Stimulated activated CD8-positive, alpha-beta memory T cell treated with anti-CD3 and anti-CD28 coated beads, Interleukin-4, amount 100 ng/mL, for 24 hours (primary cell): ENCODE measurements at places on chromosomes 16 and 17.
A peak's percentile ranks its signal among the peaks of the same experiment; 100 is the strongest.

GRCh38 chr16:86988920-86989696 lies 328.1 kb downstream of the C16orf95 start:
- no peak for DNase-seq

- no peak for DNase-seq
Measured at GRCh38 chr16:75244225-75244809, 7.1 kb downstream of the BCAR1 start.

GRCh38 chr16:49578435-49579024 lies 204.9 kb downstream of the C16orf78 start:
- no peak for DNase-seq

DNA sequence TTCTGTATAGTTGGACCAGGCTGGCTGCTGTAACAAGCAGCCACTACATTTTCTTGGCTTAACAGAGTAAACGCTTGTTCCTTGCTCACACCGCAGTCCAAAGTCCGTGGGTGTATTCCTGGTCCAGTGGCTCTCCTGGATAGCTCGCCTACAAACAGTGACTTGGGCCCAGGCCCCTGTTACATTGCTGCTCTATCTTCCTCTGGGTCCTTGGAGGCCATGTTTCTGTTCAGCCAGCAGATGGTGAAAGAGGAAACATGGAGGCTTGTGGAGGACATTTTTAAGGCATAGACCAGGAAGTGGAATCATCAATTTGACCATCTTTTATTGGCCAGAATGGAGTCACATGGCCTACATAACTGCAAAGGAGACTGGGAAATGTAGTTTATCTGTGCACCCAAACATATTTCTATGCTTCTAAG lies 55.1 kb downstream of the ATP2C2 start:
- DNase-seq = no peak

DNA sequence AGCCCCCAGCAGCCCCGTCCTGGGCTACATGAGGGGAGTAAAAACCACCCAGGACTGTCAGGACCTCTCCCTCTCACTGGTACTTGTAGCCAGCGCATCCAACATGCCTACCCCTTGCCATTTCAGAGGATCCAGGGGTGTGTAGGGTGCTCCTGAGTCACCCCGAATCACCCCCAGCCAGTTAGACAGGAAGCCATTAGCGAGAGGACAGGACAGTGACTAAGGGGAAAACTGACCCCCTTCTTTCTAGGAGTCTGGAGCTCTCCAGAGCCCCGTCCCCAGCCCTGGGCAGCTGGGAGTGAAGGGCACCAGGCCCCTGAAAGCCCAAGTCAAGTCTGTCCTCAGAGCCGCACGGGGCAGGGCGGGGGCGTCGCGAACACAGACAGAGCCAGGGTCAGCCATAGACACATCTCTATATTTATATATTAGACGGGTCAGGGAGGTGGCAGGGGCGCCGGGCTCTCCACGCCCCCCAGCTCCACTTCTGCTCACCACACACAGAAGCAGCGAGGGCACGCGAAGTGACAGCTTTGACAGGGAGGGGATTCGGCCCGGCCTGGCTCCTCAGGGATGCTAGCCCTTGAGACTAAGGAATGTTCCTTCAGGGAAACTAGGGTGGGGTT lies 485 bp upstream of the GDPD3 start:
- no peak for DNase-seq

- DNase-seq = no peak
Measured at GRCh38 chr17:29019475-29020181, 13.8 kb upstream of the SEZ6 start.

DNA sequence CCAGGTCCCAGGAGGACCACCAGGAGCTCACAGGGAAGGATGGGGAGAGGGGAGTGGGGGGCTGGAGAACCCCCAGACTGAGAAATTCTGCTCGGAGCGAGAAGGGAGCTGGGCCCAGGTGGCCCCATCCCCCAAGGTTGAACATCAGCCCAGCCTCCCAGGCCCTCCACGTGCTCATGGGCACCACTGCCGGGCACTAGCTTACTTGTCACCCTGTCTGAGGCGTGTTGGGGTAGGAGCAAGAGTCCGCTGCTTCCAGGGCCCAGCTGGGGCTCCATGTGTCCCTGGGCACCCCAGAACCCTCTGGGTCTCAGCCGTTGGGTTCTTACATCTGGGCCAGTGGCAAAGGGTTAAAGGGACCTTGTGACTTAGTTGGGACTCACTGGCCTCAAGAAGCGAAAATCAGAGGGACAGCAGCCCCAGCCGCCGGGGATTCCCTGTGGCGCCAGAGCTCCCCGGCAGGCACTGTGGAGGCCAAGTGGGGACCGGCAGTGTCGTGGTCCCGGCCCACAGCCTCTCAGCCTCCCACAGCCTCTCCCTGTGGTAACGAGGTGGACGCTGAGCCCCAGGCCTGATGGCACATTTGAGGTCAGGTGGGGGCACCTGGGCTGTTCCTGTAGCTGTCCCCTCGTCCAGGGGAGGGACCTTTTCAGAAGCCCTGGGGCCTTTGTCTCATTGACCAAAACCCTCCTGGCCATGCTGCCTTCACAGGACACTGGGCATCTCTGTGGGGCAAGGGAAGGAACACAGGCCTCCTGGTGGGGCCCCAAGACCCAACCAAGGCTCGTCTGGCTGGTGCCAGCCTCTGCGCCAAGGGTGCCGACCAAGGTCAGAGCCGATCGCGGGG lies 33.7 kb upstream of the CDH15 start:
- no peak for DNase-seq

- DNase-seq = no peak
Measured at GRCh38 chr17:55479903-55480302, 31.3 kb downstream of the SMIM36 start.

GRCh38 chr17:17186051-17186450 lies 20.1 kb downstream of the PLD6 start:
- peak; percentile 53 for DNase-seq

DNA sequence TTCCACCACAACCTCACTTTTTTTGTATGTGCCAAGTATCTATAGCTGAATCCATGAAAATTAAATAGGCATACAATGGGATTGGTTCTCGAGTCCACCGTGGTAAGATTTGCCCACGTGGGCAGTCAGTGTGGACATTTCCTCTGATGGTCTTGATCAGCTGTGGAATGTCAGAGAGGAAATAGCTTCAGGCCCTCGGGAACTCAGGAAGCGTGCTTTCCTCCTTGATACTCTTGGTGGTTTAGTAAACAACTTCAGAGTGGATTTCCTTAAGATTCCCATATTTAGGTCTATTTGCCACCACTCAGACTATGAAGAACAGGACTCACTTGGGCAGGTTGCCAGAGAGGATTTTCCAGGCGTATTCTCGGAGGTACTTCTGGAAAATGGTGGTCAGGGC lies 152.5 kb downstream of the VPS53 start:
- no peak for DNase-seq

- no peak for DNase-seq
Measured at GRCh38 chr16:13795131-13795530, 124.8 kb upstream of the ERCC4 start.

DNA sequence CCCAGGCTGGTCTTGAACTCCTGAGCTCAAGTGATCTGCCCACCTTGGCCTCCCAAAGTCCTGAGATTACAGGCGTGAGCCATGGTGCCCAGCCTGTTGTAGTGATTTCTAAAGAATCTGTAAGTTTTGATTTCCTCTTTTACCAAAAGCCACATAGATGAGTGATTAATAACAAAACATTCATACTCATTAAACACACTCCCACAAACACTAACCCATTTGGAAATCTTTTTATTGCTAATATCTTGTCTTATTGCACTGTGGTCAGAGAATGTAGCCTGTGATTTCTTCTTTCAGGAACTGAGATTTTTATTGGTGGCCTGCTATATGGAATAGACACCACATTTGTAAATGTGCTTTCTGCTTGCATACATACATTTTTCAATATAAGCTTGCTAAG lies 31.6 kb downstream of the MYH10 start:
- DNase-seq = no peak

DNA sequence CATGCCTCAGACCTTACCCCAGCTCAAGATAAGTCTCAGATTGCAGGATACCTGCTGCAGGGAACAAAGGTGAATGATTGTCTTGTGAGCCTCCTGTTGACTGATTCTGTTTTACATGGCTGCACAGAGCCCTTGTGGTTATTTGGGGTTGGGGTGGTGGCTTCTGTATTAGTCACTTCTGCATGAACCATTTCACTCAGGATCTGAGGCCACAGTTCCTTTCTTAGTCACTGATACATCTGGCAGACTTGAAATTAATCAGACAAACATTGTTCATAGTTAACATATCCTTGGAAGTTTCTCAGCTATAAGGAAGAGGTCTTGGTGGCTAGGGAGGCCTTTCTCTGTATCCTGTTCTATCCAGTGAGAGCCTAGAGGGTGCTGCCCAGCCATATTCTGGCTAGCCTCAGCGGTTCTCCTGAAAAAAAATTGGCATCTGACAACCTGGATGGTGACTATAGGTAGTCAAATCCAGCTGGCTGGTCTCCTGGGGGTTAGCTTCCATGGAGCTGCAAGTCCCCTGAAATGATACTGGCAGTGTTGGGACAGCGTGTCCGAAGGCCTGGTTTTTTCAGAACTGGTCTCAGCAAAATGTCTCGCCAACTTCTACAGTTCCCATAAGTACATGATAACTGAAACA lies 8.4 kb upstream of the PLK1 start:
- no peak for DNase-seq

DNA sequence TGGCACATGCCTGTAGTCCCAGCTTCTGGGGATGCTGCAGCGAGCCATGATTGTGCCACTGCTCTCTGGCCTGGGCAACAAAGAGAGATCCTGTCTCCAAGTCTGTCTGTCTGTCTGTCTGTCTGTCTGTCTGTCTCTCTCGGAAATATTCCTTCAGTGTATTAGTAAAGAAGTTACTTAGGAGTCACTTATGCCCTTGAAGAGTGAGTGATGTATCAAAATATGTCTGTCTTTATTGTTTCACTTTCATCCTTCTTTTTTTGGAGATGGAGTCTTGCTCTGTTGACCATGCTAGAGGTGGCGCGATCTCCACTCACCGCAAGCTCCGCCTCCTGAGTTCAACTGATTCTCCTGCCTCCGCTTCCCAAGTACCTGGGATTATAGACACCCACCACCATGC lies 410.5 kb downstream of the WWOX start:
- DNase-seq = no peak

DNA sequence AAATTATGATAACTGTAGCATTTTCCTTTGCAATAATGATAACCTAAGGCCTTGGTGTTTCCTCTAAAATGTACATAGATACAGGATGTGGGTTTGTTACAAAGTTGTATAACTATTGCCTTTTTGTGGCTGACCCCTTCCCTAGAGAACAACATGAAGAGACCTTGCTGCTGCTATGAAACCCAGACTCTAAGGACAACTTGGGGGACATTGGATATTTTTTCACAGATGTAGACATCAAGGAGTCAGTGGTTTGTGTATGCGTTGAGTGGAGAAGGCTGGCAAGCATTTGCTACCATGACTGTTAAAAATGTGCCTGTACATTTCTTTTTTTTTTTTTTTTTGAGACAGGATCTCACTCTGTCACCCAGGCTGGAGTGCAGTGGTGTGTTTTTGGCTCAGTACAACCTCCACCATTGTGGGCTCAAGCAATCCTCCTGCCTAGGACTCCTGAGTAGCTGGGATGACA lies 12.3 kb downstream of the HMOX2 start:
- no peak for DNase-seq

DNA sequence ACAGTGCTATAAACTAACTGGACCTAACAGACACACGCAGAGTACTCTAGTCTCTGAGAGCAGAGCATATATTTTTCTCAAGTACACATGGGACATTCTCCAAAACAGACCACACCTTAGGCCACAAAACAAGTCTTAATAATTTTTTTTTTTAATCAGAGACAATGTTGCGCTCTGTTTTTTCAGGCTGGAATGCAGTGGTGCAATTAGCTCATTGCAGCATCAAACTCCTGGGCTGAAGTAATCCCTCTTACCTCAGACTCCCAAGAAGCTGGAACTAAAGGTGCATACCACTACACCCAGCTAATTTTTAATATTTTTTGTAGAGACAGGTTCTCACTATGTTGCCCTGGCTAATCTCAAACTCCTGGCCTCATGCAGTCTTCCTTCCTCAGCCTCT lies 37.7 kb downstream of the ULK2 start:
- no peak for DNase-seq

DNA sequence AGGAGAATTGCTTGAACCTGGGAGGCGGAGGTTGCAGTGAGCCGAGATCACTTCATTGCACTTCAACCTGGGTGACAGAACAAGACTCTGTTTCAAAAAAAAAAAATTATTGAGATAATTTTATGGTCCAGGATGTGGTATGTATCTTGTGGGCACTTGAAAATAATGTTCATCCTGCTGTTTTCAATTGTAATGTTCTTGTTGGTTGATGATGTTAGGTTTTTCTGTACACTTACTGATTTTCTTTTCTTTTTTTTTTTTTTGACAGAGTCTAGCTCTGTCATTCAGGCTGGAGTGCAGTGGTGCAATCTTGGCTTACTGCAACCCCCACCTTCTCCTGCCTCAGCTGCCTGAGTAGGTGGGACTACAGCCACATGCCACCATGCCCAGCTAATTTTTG lies 29.7 kb downstream of the TBX21 start:
- DNase-seq = no peak

DNA sequence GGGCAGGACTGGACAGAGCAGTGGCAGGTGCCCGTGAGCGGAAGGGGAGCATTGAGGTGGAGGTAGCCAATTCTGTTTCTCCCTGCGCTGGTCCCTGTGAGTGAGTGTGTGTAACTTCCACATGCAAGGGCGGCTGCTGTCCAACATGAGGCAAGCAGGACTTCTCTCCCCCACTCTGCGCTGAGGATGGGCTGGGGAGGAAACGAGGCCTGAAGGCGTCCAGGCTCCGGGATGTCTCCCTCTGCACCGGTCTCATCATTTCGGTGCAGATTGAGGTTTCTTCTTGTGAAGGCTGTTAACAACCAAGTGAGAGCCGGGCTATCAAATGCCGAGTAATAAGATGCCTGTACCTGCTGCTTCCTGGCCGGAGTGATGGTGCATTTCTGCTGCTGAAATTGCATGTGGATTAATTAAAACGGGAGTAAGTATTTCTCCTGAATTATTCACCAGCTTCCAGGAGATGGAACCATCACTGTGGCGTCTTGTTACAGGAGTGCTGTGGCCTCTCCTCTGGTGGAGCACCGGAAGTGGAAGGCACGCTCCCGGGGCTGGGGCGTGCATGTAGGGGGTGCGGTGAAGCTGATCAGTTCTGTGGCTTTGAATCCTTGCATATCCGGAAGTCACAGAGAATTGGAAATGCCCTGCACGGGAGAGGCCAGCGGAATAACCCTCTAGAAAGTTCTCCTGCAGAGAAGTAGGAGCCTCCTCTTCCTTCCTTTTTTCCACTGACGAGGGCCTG lies 41.7 kb upstream of the MGAT5B start:
- DNase-seq = no peak
